Stimulated activated memory B cell treated with anti-CD40 and anti-IgM and Interleukin-4, amounts not matched to agents 10 μg/mL and 1 μg/mL and 100 μg/mL, for 72 hours (primary cell): ENCODE measurements at places on chromosomes 5 and 9.

DNA sequence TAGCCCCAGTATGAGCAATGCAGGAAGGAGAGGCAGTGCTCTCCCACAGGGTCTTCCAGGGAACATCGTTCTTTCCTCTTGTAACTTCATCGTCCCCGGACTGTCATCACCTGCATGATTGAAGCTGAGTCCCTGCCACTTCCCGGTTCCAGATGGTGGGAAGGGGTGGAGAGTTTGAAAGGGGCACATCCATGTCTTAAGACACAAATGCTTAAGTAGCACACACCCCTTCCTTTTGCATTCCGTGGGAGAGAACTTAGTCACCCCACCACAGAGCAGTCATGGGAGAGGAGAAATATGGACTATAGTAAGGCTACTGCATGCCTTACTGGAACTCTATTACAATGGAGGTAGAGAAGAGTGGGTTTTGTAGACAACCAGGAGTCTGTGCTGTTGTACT is 165.3 kb upstream of the GAS1 start:
- ATAC-seq: no peak

DNA sequence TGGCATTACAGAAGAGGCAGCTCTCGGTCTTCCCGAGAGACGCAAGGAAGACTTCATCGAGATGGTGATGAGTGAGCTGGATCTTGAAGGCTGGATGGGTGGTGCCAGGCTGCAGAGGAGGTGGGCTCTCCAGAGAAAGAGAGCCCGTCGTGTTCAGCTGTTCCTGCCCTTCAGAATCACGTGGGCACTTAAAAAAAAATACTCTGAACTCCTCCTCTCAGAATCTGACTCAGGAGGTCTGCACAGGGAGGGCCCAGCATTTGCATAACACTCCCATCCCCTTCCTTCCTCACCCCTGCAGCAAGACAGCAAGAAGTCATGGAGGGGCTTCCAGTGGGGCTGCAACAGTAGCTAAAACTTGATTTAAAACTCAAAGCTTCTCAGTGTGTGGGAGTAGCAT is 203.0 kb downstream of the ATPSCKMT start:
- ATAC-seq: no peak

DNA sequence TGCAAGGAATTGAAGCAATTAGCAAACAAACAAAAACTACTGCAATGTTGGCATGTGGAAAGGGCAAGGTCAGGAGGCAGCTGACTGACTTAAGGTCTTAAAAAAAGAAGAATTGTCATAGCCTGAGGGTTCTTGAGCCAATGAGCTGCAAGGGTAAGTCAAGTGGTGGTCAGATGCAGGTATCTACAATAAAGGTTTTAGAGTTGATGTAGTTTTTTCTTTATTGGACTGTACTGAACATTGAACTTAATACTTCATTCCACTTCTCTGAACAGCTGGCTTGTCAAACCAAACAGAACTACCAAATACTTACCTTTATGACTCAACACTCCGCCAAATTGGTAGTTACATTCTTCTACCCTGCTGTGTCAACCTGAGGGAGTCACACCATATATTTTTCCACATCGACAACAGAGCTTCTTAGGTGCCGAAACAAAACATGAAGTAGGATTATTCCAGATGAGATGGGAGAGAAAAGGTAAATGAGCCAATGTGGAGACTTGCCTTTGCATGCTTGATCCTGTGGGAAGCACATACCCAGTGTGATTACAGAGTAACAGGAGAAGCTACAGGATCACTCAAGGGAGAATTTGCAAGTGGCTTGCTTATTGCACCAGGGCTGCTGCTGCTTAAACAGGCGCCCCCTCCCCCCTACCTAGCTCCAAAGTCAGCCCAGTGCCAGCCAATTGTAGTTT is 35.3 kb downstream of the EQTN start:
- ATAC-seq: no peak

DNA sequence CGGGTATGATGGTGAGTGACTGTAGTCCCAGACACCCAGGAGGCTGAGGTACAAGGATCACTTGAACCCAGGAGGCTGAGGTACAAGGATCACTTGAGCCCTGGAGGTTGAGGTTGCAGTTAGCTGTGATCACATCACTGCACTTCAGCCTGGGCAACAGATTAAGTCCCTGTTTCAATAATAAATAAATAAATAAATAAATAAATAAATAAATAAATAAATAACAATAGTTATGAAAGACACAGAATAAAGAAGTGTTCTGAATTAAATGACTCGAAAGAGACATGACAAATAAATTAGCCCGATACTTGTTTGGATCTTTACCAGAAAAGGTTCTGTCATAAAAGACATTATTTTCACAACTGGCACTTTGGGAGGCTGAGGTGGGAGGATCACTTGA is 72.0 kb upstream of the SUSD1 start:
- ATAC-seq: no peak

DNA sequence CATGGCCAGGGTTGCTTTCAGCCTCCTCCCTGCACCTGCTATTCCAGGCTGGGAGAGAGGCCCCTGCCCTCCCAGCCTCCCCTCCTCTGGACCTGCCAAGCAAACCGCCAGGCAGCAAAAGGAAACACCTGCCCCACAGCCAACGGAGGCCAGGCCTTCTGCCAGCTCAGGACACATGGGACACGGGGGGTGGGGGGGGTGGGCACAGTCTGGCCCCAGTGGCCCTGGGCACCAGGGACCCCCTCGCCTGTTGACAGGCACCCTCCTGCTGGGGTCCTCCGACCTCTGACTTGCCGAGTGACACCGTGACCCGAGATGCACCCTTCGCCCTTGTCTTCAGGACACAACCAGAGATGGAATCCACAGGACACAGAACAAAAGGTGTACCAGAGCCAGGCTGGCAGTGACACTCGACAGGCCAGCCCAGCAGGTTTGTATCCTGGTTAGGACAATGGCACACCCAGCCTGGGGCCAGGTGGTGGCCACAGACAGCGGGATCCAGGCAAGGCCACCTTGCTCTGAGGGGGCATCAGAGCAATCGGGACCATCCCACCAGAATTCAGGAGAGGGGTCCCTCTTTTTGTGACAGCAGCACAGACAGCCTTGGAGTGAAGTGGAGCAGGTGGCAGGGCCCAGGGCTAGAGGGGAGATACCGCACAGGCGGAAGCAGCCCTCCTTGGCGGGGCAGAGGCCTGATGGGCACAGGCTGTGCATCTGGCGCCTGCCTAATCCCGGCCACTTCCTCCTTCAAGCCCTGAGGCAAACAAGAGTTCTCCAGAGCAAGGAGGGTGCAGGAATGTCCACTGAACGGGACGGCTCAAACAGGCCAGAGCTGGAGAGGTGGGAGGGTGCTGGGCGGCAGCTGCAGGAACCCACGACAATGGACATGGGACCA is 1.3 kb upstream of the TMEM210 start:
- ATAC-seq: no peak

GRCh38 chr5:53366245-53366644 is 114.2 kb upstream of the FST start:
- ATAC-seq: no peak

- no peak for ATAC-seq
These were observed 122.1 kb downstream of the YIPF5 start for GRCh38 chr5:144048259-144048856.

GRCh38 chr5:74258314-74258665 is 382.2 kb downstream of the ENC1 start:
- no peak for ATAC-seq

DNA sequence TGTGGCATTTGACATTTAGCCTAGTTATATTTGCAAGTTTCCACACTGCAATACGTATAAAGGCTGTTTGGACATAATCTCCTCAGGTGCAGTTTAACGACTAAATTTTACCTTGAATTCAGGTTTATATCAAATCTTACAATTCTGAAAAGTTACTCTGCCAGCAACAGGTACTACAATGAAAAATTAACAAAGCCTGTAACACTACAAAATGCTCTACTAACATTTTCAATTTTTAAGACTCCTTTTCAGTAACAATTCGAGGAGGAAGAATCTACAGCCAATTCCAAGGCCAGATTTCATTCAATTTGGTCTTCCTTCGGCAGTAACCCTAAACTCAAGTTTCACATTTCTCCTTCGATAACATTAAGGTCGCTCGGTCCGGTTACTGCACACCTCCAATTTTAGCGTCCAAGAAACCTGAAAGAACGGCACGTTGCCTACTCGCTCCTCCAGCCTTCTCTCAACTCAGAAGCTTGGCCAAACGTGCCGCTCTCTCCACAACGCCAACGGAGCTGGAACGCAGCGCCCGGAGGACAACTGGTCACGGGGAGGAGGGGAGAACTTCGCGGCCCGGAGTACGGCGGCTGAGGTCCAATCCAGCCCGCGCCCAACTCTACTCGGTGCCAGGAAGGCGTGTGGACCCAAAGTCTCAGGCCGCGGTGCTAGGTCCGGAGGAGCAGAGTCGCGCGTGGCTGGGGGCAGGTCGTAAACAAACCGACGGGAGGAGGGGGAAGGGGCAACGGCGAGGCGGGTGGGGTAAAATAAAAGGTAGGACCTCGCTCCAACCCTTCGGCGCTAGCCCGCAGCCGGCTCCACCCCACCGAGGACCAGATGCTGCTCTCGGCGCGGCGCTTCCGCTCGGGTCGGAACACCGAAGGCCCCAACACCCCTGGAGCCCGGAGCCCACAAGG is 681 bp downstream of the FNIP1 start:
- peak; percentile 49 for ATAC-seq

GRCh38 chr5:143362664-143363227 is 40.7 kb downstream of the NR3C1 start:
- ATAC-seq: no peak

GRCh38 chr5:122701640-122702523 is 73.0 kb upstream of the SNX2 start:
- peak; percentile 98 for ATAC-seq

DNA sequence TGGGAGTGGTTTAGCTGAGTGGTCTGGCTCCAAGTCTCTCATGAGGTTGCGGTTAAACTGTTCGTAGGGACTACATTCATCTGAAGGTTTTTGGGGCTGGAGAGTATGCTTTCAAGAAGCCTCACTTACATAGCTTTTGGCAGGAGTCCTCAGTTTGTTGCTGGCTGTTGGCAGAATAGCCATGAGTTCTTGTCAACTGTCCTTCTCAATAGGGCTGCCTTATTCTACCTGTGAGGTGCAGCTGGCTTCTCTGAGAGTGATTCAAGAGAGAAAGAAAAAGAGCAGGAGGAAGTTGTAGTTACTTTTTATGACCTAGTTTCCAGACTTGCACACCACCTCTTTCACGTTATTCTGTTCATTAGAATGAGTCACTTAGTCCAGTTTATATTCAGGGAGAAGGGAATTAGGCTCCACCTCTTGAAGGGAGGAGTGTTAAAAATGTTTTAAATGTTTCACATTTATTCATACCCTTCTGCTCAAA is 33.2 kb downstream of the YTHDC2 start:
- no peak for ATAC-seq

DNA sequence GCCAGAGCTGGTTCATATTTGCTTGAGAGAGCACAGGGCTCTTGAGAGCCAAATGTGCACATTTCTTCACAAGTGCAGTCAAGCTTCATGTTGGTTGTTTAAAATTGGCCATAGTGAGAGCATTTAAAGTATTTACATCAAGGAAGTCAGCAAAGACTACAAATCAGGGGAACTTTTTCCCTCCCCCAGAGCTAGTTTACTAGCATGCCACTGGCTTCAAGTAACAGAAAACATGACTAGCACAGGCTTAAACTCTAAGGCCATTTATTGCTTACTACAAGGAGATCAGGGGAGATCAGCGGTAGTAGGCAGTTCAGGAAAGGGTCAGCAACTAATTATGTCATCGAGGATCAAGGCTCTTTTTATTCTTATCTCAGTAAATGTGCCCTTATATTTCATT is 11.0 kb upstream of the CCDC171 start:
- no peak for ATAC-seq

DNA sequence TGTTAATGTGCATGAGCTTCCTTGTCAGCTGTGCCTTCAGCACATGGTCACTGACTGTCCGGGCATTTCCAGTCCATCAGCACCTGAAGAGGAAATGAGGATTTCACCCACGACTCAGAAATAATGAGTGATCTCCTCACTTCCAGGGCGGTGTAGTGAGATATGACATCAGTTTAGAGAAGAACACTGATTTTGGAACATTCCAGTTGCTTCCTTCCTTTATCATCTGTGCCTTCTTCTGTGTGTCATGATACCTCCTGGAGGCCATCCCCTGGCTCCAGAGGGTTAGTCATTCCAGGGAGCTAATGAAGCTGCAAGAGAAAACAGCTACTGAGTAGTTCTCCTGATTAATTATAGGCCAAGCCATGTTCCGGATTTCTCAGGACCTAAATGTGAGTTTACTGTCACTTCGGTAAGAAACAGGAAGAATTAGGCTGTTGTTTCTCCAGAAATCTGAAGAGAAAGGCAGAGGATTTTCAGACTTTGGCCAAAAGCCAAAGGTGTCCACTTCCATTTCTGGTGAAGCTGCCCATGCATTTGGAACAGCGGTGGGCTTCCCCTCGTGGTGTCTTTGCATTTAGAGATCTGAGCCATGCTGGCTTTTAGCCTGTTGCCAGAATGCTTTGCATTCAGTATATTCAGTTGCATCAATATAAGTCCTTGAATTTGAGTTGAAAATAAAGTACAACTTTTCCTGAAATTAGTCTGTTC is 161.3 kb upstream of the OTULINL start:
- no peak for ATAC-seq

GRCh38 chr5:145483212-145483611 is 351.9 kb downstream of the PRELID2 start:
- ATAC-seq: no peak

GRCh38 chr5:172718527-172719114 is 52.4 kb downstream of the DUSP1 start:
- no peak for ATAC-seq

DNA sequence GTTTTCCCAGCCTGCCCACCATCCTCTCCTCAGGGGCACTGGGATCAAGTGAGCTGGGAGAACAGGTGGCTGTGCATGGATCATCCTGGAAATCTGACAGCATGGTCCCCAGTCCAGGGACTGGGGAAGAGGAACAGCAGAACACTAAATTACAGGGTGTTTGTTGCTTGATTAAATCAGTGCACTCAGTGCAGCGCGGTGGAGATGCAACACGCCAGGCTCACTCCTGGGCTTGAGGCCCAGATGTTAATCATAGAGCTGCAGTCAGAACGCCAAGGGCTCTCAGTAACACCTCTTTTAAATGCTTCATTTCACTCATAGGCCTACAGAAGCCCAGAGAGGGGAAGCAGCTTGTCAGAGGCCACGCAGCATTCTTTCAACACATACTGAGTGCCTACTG is 14.2 kb upstream of the LARP1 start:
- no peak for ATAC-seq

- no peak for ATAC-seq
These were observed 1198.6 kb upstream of the ACO1 start for GRCh38 chr9:31185831-31186230.

DNA sequence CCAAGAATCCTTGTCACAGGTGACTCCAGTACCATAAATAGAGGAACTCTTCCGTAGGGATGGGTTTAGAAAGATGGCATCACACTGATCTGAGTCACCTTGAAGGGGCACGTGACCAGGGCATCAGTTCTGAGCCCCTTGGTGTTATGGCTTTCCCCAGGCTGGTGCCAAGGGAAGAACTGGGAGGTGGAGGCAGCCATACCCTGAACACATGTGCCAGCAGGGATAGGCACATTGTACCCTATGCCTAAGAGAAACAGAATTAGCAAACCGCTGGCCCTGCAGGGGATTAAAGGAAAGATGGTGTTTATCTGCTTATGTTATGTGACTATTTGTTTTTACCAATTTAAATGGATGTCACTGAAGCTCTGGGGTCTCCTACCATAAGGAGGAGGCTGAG is 196.2 kb downstream of the RGS3 start:
- ATAC-seq: no peak

GRCh38 chr5:87327998-87328397 is 60.3 kb downstream of the RASA1 start:
- no peak for ATAC-seq

GRCh38 chr9:16387382-16387781 is 483.1 kb downstream of the BNC2 start:
- ATAC-seq: no peak

GRCh38 chr5:131209506-131210150 is 38.9 kb downstream of the LYRM7 start:
- peak; percentile 95 for ATAC-seq

GRCh38 chr9:79568337-79569101 is 3.2 kb upstream of the TLE4 start:
- no peak for ATAC-seq
